ENCODE measurements at places on chromosomes 2 and 18. TPM values are rescaled to one million over a fixed set of nuclear protein-coding genes. Genes with fewer than 3 reads are reported as not detected.

The C2orf78 gene
- not detected for total RNA-seq

The LDAH gene
- 9.0 TPM for total RNA-seq

The ST6GAL2 gene
- 1.7 TPM for total RNA-seq

DNA sequence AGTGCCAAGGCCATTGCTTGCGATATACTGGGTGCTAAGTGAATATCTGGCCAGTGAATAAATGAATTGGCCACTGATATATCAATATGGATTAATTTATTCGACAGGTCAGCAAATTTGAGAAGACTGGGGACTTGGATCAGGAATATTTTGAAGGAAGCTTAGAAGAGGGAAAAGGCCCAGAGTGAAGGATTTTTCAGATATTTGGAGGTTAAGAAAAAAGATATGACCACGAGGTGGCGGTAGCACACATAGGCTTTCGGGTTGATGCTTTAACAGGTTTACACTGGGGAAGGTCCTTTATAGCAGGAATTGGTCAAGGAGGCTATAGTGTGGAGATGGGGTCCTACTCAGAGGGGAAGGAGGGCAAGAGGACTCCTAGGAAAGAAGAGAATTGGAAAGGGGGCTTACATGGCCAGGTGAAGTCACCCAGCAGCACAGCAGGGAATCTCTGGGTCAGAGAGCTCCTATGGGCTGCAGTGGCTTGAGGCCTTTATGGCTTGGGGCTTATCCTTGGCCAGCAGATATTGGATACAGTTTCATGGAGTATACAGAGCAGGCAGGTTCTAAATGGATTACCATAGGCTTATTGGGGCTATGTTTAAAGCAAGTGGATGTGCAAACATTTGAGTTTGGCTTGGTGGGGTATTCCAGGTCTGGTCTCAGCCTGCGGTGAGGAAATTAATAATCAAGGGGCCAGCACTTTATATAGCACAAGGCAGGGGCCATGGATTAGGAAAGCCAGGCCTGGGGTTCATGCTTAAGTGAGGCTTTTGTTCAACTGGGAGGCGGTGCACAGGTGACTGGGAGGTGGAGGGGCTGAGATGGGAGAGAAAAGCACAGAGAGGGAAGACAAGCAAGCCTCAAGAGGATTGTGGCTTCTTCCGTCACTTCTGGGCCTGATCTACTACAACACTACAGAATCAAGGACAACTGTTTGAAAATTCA, 9.7 kb downstream of the IL1RN start:
- DNase-seq: no peak

GRCh38 chr2:234318361-234318760, 178.5 kb downstream of the ARL4C start:
- DNase-seq: no peak

GRCh38 chr2:175647058-175647457, 355.0 kb downstream of the LNPK start:
- DNase-seq: no peak

- no peak for DNase-seq
Observed at GRCh38 chr2:102520009-102520408, 47.0 kb downstream of the SLC9A4 start.
